Stimulated activated CD4-positive, alpha-beta T cell treated with anti-CD3 and anti-CD28 coated beads, Interleukin-2, amount 100 ng/mL, for 24 hours (primary cell): ENCODE measurements at places on chromosomes 13 and 19.

DNA sequence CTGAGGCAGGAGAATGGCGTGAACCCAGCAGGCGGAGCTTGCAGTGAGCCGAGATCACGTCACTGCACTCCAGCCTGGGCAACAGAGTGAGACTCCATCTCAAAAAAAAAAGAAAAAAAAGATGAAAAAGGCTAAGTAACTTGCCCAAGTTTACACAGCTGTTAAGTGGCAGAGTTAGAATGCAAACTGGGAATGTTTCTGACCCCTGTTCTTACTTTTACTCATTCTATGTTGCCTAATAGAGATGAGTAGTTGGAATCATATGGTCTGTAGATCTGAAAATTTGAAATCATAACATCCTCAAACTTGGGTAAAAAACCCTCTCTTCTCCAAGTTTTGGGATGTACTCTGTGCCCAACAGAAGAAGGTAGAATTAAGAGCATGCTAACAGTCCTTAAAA, 235.8 kb upstream of the RFC3 start:
- no peak for DNase-seq

DNA sequence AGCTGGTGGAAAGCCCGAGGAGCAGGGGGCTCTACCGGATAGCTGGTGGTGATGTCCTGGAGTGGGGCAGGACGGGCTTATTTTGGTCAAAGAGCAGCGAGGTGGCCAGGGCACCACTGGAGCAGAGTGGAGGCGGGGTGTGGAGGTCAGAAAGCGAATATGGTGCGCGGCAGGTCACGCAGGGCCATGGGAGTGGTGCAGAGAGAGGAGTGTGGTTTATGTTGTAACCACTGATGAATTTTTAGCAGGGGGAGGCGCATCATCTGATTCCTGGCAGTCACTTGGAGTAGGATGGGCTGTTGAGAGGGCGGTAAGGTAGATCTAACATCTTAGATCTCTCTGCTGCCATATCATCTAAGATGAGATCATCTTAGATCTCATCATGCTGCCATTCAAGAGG, 1.4 kb upstream of the ZNF414 start:
- DNase-seq, result peak; percentile 45

GRCh38 chr13:19601749-19602725, 31.4 kb upstream of the MPHOSPH8 start:
- peak; percentile 65 for DNase-seq

DNA sequence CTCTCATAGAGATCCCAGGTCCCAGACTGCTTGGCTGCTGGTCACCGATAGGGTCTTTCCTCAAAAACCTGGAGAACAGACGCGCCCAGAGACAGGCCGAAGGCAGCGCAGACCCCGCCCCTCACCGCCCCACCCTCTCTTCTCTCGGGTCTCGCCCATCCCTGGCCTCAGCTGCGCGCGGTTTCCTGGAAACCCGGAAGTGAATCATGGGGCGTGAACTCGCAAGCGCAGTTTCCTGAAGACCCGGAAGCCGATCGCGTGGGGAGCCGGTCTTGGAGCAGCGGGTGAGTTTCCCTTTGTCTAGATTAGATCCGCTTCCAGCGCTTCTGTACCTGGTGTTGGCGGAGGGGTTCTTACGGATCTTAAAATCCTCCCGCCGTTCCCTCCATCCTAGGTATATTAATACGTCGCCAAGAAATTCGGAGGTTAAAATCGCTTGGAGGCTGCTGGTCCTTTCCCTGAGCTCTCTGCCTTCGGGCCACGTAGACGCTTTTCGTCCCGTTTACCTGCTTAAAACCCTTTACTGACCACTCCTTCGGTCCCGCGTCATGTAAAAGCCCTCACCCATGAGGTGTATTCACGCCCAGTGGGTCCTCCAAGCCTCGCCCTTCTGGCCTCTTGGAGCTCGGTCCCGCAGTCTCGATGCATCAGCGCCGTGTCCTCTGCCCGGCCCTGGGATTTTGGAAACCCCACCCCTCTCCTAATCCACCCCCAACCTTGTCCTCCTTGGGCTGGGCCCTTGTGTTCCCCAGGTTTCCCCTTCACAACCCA, at the start of gene ZNF578:
TSS of gene ZNF578 (plus strand) at position 230 of the 771 bp plus-strand sequence. CDS start 48,293 bp downstream, outside the sequence.
- peak; percentile 70 for DNase-seq

GRCh38 chr19:42693760-42694350, 46.4 kb downstream of the PSG3 start:
- DNase-seq, result no peak

- DNase-seq, result no peak
Observed at GRCh38 chr19:35027851-35028599, 2.2 kb upstream of the SCN1B start.

DNA sequence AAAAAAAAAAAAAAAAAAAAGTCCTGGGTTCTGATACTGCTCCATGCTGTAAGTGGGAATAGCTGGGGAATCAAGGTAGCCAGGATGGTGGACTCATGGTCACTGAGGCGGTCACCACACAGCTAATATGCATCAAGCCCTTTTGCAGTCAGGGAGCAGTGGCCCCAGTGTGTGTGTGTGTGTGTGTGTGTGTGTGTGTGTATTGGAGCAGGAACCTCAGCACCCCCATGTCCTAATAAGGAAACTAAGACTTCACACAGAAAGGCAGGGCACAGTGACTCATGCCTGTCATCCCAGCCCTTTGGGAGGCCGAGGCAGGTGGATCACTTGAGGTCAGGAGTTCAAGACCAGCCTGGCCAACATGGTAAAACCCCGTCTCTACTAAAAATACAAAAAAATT, 12.0 kb downstream of the B3GNT3 start:
- no peak for DNase-seq
